NCI-H1436 (cell line): ENCODE measurements at places on chromosomes 6 and 20.

DNA sequence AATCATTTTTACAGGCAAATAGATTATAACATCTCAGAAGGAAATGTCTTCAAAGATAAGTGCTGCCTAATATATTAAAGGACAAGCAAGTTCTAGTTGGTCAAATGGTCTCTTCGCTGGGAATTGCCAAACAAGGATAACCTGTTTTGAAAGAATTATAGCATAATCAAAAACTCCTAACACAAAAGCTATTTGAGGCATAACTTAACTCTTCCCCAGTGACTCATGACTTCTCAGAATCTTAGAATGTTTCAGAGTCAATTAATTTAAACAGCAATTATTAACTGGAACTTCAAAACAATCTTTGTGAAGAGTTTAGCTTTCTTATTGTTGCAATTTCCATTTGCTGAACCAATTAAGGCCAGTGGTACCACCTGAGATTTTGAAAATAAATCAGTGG is 126.6 kb downstream of the MTFR2 start:
- no peak for DNase-seq

- no peak for DNase-seq
These were observed at the start of gene APOBEC2 for GRCh38 chr6:41053041-41053440. APOBEC2 (plus strand) TSS chr6:41053202; CDS start chr6:41053348, 146 bp downstream.

GRCh38 chr6:19752746-19753145 is 84.4 kb upstream of the ID4 start:
- no peak for DNase-seq

DNA sequence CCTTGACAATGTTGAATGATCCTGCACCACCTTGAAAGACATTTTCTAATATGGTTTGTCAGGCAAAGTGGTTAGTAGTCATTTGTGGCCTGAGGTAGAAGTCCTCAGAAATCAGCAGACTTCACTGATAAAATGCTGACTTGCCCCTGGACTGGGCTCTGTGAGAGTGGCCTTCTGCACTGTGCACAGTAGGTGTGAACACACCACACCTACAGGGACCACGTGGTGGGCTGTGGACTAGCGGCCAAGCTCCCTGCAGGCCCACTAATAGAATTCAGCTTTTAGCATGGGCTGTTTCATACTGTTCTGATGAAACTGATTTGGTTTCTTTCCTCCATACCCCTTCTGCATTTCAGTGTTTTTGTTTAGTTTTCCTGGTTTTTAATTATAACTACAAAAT is 7.3 kb downstream of the BPHL start:
- no peak for DNase-seq

- no peak for DNase-seq
These were observed 36.0 kb downstream of the KIAA1755 start for GRCh38 chr20:38224531-38224930.
